Hippocampal formation (tissue), 2 donors: ENCODE measurements at places on chromosomes 16 and 17.

DNA sequence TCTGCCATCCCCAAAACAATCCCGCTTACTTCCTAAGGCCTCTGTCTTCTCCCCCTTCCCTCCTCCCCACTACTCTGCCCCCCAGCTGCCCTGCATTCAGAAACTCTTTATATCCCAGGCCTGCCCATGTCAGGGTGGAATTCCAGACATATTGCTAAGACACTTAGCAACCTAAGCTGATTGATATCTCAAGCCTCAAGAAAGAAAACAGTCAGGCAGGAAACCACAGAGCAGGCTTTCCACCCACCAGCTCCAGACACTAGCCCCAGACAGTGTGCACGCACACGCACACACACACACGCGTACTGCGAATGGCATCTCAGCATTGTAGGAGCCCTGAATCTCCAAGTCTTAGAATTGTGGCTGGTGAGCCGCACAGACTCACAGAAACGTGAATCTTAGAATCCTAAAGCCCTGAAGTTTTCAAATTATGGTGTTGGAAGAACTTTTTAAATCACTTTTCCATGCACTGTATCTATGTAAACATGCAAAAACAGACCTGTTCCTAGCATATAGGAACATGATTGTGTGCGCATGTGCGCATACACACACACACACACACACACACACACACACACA, 8.8 kb upstream of the LPCAT2 start:
- DNase-seq, result peak; percentile 34

- no peak for DNase-seq
Measured at GRCh38 chr17:6327007-6327406, 107.9 kb downstream of the AIPL1 start.

DNA sequence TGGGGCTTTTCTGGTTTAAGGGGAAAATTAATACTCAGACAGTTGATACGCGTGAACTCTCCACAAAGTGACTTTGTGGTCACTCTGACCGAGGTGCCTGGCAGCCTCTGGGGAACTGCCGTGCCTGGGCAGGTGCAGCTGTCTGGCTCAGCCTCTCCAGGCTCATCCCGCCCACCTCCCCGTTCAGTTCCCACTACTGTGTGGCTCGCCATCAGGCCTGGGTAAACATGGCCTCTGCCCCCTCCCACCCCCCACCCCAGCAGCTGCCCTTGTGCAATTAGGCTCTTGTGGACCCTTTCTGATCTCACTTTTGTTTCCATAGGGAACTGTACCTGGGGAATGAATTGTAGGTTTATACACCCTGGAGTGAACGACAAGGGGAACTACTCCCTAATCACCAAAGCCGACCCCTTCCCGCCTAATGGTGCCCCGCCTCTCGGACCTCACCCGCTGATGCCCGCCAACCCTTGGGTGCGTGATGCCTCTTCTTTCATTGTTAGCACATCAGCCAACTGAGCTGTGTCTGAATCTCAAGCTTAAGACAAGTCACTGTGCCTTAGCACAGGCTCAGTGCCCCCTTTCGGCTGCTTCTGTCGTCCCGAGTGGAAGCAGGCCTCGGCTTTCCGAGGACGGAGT, 27.8 kb downstream of the ZC3H18 start:
- DNase-seq, result no peak

DNA sequence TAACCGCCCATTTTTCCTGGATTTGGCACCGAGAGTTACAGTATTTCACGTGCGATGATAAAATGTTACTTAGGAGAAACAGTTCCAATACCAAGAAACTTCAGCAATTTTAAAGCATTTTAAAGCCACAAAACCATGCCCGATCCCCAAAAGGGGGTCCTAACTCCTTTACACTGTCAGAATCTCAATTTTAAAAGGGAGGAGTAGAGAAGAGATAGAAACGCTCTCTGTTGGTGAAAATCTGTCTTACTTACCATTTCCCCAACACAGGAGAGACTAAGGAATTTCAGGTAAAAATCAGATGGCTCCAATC, 526 bp upstream of the RNASEK start:
- no peak for DNase-seq

GRCh38 chr16:56886826-56887225, 21.8 kb downstream of the SLC12A3 start:
- no peak for DNase-seq

- DNase-seq, result peak; percentile 56
Measured at GRCh38 chr16:70428178-70428998, 10.5 kb downstream of the ST3GAL2 start.

DNA sequence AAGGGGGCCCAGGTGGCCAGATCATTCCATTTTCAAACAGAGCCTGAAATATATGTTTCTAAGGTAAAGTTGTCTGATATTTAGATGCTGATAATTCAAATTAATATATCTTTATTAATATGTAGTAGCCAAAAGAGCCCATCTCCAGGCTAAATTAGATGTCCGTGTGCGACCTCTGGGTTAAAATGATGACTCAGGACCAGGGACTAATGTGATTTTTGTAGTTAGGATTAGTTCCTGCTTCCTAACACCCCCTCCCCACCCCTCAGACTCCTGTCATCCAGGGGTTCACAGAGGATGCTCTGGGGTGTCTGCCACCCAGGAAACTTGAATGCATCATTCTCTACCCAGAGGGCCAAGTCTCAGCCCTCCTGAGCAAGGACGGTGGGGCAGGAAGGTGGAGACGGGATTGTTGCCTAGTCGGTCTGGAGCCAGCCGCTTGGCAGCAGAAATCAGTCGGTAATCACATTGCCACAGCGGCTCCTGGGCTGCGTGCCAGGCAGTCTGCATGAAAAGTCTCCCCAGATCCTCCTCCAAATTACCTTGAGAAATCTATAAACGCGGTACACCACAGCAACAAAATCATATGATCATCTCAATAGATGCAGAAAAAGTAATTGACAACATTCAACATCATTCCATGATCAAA, 29.8 kb downstream of the CNGB1 start:
- DNase-seq, result peak; percentile 21

DNA sequence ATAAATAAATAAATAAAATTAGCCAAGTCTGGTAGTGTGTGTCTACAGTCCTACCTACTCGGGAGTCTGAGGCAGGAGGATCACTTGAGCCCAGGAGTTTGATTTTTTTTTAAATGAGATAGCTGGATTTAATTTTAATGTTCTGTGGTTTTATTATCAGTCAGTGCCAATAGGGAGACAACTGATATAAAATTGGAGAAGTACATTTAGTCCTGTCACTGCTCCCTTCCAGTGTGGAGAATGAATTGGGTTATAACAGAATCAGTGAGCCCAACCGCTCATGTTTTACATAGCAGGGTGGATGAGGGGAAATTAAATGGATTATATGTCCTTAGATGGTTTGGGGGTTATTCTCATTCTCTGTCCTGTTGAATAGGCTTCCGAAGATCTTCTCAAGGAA, 6.2 kb downstream of the NME1 start:
- no peak for DNase-seq

DNA sequence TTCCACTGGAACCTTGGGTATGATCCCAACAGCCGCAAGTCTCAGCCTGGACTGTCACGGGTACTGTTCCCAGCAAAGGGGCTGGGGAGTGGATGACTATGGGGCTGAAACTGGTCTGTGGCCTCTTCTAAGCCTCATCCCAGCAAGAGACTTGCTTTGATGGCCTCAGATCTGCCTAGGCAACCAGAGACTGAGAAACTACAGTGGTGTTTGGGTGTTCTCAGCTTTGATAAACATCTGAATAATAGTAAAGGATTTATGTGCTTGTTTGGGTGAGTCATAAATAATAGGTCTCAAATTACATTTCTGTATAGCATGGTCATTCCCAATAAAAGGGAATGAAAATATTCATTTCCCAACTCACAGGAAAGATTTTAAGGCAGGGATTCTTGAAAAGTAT, 30.2 kb upstream of the ULK2 start:
- DNase-seq, result no peak

DNA sequence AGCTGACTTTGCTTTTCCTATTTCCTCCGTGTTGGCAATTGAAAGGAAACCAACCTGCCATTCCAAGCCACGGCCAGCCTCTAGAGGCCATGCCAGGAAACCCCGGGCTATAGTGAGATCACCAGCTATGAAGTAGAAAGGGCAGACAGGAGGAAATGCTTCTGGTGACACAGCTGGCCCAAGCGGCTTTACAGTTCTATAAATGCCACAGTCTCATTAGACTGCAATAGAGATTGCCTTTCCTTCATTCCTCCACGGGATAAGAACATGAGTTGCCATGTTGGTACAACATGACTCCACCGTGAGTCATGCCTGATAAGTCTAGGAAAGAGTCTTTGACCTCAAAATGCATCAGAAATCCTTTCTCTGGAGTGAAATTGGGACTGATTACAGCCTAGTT, 384.9 kb downstream of the GRIN2A start:
- no peak for DNase-seq

GRCh38 chr17:37802712-37803416, 58.0 kb upstream of the HNF1B start:
- no peak for DNase-seq

GRCh38 chr16:8644211-8645140, 23.0 kb downstream of the METTL22 start:
- DNase-seq, result peak; percentile 20

DNA sequence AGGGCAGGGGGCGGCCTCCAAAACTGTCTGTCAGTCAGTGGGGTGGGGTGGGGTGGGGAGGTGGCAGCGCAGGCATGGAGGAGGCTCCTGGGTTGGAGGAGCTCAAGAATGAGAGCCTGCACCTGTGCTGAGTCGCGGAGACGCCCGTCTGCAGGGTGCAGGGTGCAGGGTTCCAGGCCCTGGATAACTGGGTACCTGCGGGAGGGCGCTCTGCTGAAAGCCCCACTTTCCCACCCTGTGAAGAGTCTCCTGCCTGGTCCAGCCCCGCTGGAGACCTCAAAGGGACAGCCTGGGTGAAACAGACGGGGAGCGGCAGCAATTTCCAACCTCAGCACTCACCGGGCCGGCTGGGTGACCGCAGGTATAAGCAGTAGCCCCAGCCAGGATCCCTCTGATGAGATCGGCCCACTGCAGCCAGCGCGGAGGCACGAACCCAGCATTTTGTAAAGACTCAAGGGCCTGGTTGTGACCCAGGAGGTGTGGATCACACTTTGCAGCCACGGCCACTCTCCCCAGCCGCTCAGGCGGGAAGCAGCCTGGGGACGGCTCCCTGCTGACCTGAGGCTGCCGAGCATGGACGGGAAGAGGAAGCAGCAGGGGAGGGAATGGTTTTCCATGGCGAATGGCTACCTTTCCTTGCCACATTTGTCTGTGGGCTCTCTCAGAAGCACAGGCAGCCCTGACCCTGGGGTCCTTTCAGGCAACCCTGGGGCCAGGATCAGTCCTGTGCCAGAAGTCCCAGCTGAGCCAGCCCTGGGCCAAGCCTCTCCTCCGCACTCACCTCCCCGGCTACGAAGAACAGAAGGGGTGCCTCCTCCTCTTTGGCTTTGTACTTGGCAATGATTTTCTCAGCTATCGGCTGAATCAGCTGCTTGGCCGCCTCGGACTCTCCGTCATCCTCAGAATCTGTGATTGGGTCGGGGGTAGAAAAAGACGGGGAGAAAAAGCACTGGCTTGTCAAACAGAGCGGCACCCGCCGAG, 21.0 kb downstream of the MRM3 start:
- no peak for DNase-seq

DNA sequence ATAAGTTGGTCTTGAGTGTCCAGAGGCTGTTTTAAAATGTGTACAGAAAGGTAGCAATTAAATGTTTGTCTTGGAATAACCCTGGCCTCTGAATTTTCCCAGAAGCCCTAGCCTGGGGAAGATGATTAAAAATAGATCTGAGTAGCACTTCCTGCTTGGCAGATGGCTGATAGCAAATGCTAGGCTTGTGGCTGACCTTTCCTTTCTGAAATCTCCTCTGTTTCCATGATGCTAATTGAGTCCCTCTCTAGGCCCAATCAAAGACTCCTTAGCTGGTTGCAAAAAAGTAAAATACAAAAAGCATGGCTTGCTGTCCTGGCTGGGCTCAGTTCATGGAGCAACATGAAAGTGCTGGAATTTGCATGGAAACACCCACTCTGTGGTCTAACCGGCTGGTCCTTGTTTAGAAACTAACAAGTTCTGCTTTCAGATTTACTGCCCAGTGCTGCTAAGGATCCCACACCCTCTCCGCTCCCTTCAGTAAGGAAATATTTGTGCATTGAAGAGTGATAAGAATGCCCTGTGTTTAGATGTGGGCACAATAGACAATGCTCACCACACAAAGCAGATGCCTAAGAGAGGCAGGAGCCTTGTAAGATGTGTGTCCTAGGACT, 40.8 kb downstream of the YPEL2 start:
- peak; percentile 40 for DNase-seq

DNA sequence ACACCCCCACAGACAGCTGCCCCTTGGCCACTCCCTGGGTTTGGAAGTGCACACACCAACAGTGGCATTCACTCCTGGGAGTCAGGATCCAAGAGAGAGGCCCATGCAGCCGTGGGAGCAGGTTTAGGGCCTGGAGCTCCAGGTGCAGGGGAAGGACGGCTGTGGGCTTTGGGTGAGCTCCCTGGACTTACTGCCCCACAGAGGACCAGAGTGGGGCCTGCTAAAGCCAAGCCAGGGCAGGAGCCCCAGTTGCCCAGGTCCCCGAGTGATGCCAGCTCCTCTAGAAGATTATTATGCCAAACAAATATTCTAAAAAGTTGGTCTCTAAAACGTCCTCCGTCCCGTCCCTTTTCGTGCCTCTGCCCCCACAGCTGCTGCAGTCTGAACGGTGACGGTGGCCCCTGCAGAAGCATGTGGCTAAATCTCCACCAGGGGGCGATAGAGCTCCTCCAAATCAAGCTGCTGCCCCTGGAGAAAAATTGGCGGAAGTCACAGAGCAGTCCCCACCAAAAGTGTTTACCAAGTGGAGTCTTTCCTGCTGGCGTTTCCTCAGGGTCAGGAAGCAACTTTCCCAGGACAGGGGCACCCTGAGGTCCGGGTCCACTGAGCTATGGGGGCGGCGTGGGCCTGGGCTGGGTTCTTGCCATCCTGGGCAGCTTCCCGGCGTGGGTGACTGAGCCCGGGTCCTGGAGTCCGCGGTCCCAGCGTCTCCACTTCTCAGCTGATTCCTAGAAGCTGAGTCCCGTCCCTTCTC, 4.2 kb downstream of the ARMC7 start:
- peak; percentile 86 for DNase-seq

- no peak for DNase-seq
Measured at GRCh38 chr17:69431835-69432234, 17.3 kb downstream of the MAP2K6 start.

GRCh38 chr16:52404546-52404945, 142.4 kb downstream of the TOX3 start:
- DNase-seq, result no peak

DNA sequence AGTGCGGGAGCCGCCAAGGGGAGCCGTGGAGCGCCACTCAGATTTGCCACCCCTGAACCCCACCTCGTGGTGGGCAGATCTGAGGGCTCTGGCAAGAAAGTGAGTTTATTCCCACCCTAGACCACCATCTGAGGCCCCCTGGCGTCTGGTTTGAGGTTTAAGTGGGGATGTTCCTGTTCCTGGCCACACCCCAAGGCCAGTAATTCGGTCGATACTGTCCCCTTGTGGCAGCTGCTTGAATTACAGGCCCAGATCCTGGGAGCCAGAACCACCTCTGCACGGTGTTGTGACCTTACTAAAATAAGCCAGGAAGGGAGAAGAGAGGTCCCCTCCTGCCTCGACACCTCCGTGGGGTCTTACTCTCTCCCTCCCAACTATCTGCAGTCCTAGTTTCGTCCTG, 3.3 kb upstream of the LAT start:
- no peak for DNase-seq
